Tongue (tissue), 3 donors: ENCODE measurements at places on chromosomes 4 and X. TPM values are rescaled to one million over a fixed set of nuclear protein-coding genes. Genes with fewer than 3 reads are reported as not detected.

CD38 gene
- 4.4 TPM for total RNA-seq

ASB12 gene
- 5.7 TPM for total RNA-seq

HTR2C gene
- not detected for total RNA-seq

PTPN13 gene
- total RNA-seq: 32.8 TPM

DNA sequence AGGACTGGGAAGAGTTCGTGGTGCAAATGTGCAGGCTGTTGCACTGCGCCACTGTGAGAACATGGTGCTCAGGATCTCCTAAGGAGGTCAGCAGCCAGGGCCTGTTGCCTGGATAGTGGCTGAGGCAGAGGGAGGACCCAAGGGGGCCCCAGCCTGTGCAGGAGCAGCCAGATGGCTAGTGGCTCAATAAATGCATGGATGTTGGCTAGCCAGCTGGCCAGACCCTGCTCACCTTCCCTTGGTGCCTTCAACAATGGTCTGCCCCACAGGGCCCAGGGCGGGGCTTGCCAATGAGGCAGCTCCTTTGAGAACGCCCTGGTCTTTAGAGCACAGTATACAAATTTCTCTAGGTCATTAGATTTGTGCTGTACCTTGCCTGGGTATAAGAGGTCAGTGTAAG, 67.4 kb downstream of the TNIP2 start:
- DNase-seq: no peak

GRCh38 chr4:101271516-101271915, 75.8 kb downstream of the PPP3CA start:
- no peak for DNase-seq

CXCL6 gene
- total RNA-seq: 0.51 TPM

DNA sequence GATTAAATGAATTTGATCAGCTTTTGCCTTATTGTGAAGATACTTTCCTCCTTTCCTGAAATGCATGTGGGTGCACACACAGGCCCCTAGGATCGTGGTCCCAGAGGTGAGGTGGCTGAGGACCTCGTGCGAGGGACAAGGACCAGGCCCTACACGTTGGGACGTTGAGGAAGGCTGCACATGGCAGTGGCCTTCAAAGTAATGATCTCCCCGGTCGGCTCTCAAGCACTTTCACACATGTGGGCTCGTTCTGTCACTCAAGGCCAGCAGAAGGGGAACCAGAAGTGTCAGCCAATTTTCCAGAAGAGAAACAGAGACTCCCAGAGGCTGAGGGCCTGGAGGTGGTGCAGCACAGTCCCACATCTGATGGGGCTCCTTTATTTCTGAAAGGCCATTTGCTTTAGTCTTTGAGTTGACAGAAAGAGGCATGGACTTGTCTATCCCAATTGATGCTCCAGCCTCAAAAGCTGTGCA, 196.8 kb downstream of the AFAP1 start:
- no peak for DNase-seq
